ENCODE measurements at places on chromosomes 12 and 14.
A peak's percentile ranks its signal among the peaks of the same experiment; 100 is the strongest.

GRCh38 chr14:101977311-101978071, 13.1 kb downstream of the DYNC1H1 start:
- DNase-seq, result no peak

DNA sequence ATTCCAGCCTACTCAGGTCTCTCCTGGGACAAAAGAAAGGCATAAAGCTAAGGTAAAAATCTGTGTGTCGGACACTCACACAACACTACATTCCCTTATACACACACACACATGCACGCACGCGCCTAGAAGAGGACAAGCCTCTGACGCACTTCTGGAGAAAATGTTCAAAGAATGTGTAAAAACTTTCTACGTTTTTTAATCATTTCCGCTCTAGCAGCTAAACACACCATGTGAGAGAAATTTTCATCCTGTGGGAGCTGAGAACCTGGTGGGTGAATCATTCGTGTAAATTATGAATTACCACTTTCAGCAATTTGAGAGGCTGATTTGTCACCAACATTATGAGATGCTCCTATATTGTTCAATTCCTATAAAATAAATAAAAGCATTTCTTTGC, 494.5 kb downstream of the TMEM132D start:
- DNase-seq, result peak; percentile 3

DNA sequence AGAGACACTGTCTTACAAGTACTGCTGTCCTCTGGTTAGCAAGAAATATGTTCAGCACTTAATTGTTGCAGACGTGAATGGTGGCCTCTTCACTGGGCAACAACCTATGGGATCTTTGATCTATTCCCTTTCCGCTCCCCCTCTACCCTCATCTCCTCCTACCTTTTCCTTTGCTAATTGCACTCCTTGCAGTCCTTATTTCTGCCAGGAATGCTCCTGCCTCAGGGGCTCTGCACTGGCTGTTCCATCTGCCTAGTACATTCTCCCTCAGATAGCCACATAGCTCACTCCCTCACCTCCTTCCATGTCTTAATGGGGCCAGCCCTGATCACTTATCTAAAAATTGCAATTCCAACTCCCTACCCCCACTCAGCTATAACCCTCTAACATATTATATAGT, 4.5 kb upstream of the NFYB start:
- no peak for DNase-seq

- DNase-seq, result peak; percentile 75
These were observed 15.8 kb upstream of the ANKRD9 start for GRCh38 chr14:102525219-102525928.

GRCh38 chr12:71840231-71840847, 780 bp downstream of the TBC1D15 start:
- peak; percentile 59 for DNase-seq

GRCh38 chr12:67484791-67485480, 163.6 kb upstream of the DYRK2 start:
- no peak for DNase-seq

- no peak for DNase-seq
These were observed 110.2 kb downstream of the KIF21A start for GRCh38 chr12:39332661-39333175.

DNA sequence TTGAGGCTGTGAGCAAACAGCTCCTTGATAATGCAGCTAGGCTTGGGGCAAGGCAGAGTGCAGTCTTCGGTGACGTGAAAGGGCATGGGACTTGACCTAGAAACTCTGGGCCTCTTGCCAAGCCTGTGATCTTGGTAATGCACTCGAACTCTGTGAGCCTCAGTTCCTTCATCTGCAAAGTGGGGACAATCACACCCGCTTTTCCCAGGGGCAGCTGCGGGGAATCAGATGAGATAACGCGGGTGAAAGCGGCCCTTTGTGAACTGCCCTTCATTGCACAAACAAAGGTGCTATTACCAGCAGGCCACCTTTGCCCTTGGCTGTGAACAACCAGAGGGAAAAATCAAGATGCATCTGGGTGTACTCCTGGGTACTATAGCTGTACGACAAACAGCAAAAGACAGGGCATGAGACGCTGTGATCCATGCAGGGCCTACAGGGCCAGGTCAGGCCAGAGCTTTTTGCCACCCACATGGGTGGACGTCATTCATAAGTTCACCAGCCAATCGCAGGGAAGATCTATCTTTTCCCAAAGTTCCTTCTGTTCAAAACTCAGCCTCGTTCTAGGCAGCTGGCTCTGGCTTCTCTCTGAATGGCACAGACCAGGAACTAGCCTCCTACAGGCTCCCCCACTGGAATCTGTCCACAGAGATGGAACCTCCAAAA, 3.2 kb downstream of the MSI1 start:
- no peak for DNase-seq

GRCh38 chr12:41034686-41035085, 153.4 kb upstream of the PDZRN4 start:
- peak; percentile 35 for DNase-seq

DNA sequence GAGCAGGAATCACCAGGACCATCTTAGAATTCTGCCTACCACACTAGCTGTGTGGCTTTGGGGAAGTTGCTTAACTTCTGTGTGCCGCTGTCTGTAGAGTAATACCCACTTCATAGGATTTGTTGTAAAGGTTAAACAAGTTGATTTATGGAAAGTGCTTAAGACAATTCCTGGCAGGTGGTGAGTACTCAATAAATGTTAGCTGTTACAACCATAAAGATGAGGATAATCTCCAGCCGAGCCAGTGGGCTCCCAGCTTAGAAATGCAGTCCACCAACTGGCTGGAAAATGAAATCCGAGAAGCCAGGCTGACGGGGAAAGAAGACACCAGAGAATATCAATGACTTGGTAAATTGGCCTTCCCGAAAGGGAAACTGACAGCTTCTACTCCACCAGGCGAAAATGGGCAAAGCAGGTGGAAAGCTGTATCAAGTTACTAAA, 173.5 kb downstream of the CHST11 start:
- DNase-seq, result no peak

- DNase-seq, result no peak
These were observed 1687.4 kb upstream of the FLRT2 start for GRCh38 chr14:83842547-83842946.

DNA sequence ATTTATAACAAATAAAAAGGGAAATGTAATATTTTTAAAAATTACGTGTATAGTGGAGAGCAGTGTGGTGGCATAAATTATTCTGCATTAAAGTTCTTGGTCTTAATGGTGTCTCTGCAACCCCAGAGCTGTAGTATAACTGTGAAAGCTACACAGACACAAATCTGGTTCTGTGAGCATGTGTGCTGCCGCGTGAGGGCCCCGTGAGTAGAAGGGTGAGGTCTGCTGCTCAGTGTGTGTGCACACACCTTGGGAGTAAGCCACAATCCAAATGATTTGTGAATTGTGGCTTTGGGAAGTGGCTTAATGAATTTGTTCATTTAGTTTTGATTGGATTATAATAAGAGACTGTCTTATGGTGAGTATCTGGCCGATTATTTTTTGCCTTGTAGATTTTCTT, 16.8 kb downstream of the PELI2 start:
- DNase-seq, result no peak

DNA sequence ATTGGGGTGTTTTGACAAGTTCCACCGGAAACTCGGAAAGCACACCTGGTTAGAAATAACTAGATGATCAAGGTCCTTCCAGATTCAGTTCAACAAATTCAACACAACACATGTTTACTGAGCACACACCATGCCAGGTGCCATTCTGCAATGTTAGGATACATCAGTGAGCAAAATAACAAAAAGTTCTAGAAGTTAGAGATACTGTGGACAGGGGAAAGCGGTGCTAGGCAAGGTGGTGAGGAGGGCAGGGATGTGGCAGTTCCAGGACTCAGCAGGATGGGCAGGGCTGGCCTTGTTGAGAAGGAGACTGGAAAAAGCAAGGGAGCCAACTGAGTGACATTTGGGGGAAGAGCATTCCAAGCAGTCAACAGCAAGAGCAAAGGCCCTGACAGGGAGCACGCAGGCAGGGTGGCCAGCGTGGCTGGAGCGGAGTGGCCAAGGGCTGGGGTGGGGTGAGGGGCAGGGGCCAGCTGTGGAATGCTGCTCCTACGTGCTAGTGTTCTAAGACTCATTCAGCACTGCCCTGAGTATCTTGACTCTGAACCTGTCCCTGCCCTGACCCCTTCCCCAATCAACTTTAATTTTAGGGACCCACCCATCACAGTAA, 19.4 kb upstream of the FAIM2 start:
- DNase-seq, result no peak

- no peak for DNase-seq
These were observed 904.6 kb upstream of the FBXO33 start for GRCh38 chr14:40336846-40337245.

GRCh38 chr14:73785336-73785833, 66.2 kb upstream of the PTGR2 start:
- DNase-seq, result peak; percentile 90

- no peak for DNase-seq
These were observed 14.1 kb downstream of the SUSD6 start for GRCh38 chr14:69625299-69626131.

DNA sequence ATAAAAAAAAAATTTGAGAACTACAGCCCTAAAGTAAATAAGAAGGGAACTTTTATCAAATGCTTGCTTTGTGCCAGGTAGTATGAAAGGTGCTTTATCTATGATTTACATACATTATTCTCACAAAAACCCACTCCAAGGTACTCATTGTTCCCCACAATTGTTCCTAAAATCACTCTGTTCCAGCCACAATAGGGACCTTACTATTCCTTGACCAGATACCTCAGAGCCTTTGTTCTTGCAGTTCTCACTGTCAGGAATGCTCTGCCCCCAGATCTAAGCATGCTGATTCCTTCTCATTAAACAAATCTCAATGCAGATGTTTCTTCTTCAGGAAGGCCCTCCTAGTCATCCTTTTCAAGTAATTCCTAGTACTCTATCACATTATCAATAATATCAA, 60.2 kb downstream of the PPP1R12A start:
- DNase-seq, result no peak

GRCh38 chr12:122079532-122080081, 1.1 kb downstream of the MLXIP start:
- DNase-seq, result no peak

DNA sequence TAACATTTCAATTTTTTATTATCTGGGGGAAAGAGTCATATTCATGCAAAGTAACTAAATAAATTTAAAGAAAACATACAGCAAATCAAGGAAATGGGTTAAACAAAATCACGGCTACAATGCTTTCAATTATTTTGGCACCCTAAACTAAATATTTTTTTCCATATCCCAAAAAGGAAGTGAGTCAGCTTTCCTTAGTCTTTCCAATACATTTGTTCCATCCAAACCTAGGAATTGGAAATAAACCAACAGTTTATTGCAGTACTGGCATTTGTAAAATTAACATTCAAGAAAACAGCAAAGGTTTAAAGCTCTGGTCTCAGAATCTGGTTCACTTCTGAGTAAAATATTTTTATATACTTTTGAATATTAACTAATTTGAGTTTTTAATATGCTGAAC, 89.2 kb downstream of the BCL2L14 start:
- DNase-seq, result peak; percentile 27

DNA sequence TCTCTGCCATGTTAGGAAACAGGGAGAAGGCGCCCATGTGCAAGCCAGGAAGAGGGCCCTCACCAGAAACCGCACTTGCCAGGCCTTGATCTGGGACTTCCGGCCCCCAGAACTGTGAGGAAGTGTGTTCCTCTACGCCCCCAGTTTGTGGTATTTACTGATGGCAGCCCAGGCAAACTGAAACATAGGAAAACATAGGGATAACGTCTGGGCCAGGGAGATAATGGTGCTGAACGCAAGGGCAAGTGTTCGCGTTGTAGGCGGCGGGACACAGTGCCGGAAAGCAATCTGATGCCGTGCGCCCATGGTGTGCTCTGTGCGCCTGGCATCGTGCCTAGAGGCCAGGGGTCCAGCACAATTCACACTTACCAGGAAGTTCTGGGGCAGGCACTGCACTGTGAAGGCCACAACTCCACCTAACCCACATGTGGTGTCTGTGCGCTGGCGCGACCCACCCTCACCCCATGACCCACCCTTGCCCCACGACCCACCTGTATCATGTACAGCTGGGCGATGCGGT, 53.6 kb downstream of the ARL6IP4 start:
- DNase-seq, result no peak

DNA sequence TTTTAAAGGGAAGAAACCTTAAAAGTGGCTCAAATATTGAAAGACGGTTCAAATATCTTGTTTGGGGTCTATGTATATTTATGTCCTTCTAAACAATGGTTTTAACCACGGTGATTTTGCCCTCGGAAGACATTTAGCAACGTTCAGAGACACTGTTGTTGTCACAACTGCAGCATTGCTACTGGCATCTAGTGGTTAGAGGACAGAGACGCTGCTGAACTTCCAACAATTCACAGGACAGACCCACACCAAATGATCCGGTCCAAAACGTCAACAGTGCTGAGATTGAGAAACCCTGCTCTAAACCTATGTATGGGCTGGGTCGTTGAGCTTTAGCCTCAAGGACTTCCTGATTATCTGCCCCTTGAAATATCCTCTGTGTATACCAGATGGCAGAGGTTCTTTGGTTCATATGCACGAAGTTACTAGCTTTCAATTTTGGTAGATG, 1.7 kb downstream of the ANGEL1 start:
- peak; percentile 39 for DNase-seq

GRCh38 chr12:18700271-18700670, 37.5 kb downstream of the PLCZ1 start:
- peak; percentile 69 for DNase-seq

- DNase-seq, result no peak
These were observed 15.3 kb downstream of the EML1 start for GRCh38 chr14:99808515-99808914.

- DNase-seq, result no peak
These were observed 210.8 kb upstream of the C14orf180 start for GRCh38 chr14:104368751-104369100.

DNA sequence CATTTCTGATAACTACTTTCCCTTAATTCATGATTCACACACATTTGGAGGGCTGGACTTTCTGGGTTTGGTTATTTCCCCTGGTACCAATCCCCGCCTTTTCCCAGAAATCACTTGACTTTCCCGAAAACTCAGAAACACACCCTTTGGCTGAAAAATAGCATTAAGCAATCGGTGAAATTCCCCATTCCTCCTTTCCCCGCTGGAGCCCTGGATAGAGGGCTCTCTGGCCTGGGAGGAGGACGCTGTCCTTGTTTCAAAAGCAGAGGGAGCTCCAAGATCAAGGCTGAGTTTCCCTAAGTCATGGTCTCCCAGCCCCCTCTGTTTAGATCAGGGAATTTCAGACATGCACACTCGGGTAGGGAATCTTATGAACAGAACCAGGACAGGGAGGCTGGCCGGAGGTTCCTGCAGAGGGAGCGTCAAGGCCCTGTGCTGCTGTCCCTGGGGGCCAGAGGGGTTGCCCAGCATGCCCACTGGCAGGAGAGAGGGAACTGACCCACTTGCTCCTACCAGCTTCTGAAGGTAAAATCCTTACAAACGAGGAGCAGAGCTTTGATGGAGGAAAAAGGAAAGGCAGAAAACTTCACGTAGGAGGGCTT, at the start of gene C1S:
TSS of gene C1S (plus strand) at position 366 of the 602 bp plus-strand sequence. CDS start 1,195 bp downstream, outside the sequence.
- DNase-seq, result peak; percentile 94

Measured in fibroblast of skin of back (primary cell).